EH (cell line): ENCODE measurements at places on chromosomes 16 and 17.

GRCh38 chr17:81154961-81155360 lies 10.3 kb upstream of the PVALEF start:
- no peak for DNase-seq

- no peak for DNase-seq
Measured at GRCh38 chr17:80992077-80992947, 671 bp downstream of the CHMP6 start.

DNA sequence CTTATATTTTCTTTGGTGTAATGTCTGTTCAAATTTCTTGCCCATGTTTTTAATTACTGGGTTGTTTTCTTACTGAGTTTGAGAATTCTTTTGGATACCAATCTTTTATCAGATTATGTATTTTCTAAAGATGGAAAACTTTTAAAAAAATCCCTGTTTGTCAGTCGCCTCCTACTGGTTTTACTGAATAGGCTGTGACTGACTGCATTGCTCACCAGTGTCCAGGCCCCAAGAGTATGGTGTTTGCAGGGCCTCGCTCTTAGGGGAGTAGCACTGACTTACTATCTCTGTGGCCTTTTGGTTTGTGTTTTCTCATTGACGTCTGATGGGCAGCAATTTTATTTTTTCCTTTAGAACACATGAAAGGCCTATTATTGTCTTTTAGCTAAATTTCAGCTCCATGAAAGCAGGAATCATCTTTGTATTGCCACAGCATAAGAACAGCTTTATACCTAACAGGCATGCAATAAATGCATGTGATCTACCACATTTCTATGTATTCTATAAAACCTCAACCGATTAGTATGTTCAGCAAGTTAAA lies 188.4 kb downstream of the AATF start:
- DNase-seq: no peak

DNA sequence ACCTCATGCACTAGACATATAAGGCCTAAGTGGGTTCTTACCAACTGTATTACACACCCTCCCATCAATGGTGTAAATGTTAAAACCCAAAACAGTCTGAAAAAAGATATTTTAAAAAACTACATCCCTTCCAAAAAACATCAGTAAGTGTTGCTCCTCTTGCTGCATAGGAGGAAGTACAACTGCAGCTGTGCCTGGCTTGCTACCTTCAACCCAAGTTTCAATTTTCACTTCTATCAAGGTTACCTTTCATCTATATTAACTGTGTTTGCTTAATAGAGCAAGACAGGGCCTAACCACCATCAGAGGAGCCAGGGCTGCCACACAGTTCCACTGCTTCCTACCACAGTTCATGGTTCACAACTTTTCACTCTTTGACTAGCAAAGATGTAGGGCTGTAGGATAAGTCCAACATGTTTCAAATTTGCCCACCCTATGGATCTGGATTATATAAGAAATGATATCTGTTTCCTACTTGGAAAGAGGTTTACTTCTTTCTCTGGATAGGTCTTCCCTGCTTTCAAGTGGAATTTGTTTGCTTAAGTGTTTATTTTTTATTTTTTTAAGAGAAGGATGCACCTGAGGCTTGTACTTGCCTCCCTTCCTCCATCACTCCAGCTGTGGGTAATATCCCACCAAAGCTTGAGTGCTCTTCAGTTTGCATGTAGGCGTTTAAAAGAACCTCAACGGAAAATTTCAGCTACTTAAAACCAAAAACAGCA lies 56.7 kb downstream of the GRB7 start:
- no peak for DNase-seq

DNA sequence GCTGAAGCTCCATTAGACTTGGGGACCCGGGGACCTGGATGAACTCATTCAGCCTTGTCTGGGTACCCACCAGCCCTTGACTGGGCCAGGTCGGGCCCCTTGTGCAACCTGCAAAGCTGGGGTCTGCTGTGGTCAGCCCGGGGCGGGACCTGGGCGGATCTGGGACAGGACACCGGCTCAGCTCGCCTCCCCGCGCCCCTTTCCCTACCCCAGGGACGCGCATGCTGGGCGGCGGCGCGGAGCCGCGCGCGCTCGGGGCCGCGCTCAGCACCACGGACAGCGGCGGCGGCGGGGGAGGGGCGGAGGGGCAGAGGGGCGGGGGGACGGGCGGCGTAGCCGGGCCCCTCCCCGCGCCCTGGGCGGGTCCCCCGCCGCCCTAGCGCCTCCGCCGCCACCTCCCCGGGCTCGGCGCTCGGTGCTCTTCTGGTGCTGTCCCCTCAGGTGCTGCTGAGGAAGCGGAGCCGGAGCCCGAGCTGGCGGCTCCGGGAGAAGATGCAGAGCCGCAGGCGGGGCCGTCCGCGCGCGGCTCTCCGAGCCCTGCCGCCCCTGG lies 7.4 kb downstream of the ACD start:
- peak; percentile 54 for DNase-seq

DNA sequence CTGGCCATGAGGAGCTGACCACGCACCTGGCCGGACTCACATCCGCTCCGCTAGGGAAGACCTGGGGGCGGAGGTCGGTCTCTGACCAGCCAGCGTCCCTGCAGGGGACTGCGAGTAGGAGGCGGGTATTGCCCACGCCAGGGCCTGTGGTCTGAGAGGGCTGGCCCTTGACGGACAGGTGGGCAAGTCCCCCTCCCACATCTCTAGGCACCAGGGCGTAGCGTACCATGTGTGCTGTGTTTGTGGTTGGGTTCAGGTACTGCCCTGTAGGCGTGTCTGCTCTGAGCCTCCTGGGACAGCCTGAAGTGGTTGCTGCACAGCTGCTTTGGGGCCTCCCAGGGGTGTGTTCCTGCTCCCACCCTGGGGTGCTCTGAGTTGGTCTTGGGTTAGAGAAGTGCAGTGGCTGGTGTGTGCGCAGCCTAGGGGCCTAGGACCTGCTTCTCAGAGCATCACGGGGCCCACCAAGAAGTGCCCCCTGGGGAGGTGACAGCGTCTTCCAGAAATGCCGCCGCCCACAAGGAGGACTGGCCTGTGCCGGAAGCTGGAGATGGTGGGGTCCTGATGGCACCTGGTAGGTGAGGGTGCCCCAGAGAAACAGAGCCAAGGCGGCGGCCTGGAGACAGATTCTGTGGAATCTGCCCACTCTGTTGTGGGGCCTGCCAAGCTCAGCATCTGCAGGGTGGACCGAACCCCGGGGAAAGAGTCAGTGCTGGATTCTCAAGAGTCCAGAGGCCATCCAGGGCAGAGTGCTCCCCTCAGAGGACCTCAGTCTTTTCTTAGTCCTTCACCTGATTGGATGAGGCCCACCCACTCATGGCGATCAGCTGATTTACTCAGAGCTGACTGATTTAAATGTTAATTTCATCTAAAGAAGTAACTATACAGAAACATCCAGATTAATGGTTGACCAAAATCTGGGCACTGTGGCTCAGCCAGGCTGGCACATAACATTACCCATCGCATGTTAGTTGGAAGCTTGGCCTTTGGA lies 48.3 kb downstream of the WDR45B start:
- no peak for DNase-seq

GRCh38 chr17:13477180-13477611 lies 124.5 kb downstream of the HS3ST3A1 start:
- peak; percentile 60 for DNase-seq

- no peak for DNase-seq
Measured at GRCh38 chr17:72759301-72759700, 333.2 kb downstream of the SLC39A11 start.

GRCh38 chr17:78458736-78459335 lies 80.4 kb downstream of the PGS1 start:
- no peak for DNase-seq

DNA sequence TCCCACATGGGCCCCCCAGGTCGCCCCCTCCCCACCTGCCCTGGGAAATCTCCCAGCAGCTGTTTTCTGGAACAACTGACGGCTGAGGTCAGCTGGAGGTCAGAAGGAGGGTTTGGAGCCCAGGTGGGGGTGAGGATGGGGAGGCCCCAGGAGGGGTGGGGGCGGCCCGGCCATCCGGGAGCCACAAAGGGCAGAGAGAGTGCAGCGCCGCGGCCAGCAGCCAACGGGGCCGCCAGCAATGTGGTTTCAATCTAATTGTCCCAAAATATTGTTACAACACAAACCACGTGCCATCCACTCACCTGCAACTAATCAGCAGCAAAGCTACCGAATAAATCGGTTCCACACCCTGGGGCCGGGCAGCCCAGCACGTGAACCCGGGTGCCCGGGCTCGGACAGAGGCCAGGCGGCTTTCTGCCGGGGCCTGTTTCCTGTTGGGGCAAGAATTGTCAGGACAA lies 28.3 kb upstream of the SLC38A10 start:
- DNase-seq: no peak

DNA sequence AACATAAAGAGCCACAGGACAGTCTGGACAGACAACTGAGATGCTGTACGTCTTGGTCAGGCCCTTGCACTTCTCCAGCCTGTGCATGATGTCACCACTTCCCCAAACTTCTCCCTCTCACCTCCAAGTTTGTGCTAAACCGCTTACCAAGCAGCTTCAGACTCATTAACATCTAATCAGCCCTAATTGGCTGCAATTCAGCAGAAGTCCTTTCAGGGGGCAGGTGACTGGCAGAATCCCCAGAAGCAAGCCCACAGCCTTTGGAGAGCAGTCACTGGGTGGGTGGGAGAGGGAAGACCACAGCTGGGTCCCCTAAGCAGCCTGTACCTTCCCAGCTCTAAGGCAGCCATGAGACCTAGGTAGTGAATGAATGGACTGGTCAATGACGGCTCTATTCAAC lies 161.4 kb downstream of the GRIN2A start:
- DNase-seq: no peak

- peak; percentile 99 for DNase-seq
Measured at GRCh38 chr17:5516060-5516792, 29.9 kb downstream of the MIS12 start.

DNA sequence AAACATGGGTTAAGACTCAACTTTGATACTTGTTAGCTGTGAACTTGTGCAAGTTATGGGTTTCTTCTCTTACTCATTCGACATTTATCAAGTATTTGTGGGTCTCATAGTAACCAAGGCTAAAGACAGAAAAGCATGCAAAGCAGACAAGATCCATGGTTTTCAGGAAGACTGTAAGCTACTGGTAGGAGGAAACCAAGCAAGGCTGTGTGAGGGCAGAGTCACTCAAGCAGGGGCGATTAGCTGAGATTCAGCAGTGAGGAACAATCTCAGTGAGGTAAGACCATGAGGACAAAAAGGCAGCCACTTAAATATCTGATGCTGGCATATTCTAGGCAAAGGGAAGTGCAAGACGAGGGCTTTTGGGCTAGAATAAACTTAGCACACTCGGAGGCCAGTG lies 29.5 kb downstream of the MBTD1 start:
- no peak for DNase-seq

- DNase-seq: no peak
Measured at GRCh38 chr17:80868022-80868609, 123.5 kb upstream of the CHMP6 start.

GRCh38 chr17:54694287-54694887 lies 206.3 kb upstream of the TOM1L1 start:
- no peak for DNase-seq

DNA sequence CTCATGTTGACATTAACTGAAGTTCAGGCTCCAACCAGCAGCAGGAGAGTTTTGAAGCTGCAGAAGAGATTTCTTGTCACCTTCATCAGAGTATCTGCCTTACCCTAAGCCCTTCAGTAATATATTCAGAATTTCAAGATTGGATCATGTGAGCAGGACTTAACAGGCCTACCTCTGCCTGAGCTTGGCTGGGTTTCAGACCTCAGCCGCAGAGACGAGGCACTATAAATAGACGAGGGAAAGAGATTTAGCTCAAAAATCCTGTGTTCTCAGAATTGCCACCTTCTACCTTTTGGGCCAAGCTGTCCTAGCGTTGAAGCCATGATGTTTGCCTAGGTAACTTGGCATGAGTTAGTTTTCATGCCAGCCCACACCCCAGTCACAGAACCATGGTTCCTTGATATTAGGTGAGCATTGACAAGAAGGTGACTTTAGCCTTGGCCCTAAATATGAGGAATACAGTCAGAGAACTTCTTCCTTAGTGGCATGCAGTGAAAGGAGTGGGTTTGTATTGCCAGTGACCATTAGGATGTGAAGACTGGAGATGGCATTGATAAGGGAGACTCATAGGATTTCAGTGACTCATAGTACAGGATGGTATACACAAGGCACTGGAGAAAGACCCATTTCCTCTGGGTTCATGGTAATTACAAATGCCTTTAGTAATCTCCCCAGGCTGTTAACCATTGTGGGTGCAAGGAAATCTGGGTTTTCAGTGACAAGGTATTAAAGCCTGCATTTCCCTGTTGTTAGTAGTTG lies 224.3 kb downstream of the MSI2 start:
- DNase-seq: peak; percentile 92

GRCh38 chr17:66351033-66351432 lies 48.6 kb downstream of the PRKCA start:
- DNase-seq: peak; percentile 18

DNA sequence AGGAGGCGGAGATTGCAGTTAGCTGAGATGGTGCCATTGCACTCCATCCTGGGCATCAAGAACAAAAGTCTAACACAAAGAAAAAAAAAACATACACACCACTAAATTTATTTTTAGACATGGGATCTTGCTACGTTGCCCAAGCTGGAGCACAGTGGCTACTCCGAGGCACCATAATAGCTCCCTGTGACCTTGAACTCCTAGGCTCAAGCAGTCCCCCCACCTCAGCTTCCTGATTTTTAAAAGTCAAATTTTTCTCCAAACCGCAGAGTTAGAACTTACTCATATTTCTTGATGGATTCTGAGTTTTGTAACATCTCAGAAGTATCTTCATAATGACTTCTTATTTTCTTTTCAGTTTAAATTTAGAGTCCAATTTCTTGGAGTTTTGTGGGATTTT lies 3.4 kb downstream of the CMTM4 start:
- DNase-seq: no peak

GRCh38 chr17:17900615-17901520 lies 64.1 kb upstream of the SREBF1 start:
- peak; percentile 99 for DNase-seq

GRCh38 chr17:78873519-78874340 lies 29.3 kb downstream of the CEP295NL start:
- peak; percentile 70 for DNase-seq

DNA sequence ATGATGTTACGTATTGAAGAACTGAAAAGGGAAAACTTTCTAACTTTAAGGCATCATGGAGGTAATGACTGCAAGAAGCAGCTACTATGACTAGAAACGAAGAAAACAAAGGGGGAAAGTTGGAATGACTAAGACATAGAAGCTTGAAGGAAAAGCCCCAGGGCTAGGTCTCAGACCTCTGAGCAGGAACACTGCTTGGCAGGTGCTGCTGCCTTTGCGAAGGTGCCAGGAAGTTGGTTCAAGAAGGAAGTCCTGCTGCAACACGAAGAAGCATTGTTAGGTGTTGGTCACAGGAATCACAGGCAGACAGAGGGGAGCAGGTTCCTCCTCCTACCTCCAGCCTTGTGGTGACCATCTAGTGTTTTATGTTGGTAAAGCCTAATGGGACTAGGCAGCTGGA lies 48.1 kb upstream of the HS3ST4 start:
- no peak for DNase-seq
